NCI-H1105 (cell line): ENCODE measurements at places on chromosomes 5 and 9.
A peak's percentile ranks its signal among the peaks of the same experiment; 100 is the strongest.

DNA sequence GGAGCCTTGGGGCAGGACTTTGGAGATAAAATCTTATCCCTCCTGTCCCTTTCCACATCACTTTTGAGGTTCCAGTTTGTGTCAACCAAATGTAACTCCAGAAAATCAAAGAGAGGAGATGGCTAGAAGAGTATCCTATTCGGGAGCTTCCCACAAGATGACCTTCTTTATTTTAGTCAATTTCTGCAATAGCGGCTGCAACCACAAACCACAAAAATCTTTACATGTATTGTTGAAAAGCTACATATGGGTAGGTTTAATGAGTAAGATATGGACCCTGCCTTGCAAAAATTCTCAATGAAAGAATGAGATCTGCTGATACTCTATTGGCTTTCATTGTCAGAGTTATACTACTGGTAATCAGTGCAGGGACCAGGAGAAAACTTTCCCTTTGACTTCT is 92.2 kb upstream of the MAMDC2 start:
- DNase-seq, result no peak

GRCh38 chr9:20244271-20244670 is 378.0 kb downstream of the MLLT3 start:
- DNase-seq, result no peak

GRCh38 chr9:20570756-20571155 is 51.5 kb downstream of the MLLT3 start:
- DNase-seq, result no peak

- peak; percentile 91 for DNase-seq
These were observed 281.0 kb downstream of the RASEF start for GRCh38 chr9:82781921-82782392.

GRCh38 chr9:14216612-14217194 is 97.2 kb downstream of the NFIB start:
- no peak for DNase-seq

DNA sequence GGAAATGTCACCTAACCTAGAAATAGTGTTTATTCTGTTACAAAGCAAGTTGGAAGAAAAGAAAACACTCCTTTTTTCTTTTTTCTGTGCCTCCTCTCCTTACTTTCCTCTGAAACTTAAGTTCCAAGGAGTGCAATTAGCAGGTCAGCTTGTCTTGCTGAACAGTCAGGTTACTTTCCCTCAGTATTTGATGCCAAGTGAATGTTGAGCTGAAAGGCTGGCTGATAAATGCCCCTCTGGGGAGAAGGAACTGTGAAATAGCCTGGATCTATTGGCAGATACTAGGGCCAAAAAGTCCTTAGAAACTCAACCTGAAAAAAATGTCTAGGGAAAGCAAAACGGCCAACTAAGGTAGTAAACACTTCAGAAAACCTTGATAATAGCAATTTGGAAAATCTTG is 43.6 kb downstream of the GRIA1 start:
- no peak for DNase-seq

DNA sequence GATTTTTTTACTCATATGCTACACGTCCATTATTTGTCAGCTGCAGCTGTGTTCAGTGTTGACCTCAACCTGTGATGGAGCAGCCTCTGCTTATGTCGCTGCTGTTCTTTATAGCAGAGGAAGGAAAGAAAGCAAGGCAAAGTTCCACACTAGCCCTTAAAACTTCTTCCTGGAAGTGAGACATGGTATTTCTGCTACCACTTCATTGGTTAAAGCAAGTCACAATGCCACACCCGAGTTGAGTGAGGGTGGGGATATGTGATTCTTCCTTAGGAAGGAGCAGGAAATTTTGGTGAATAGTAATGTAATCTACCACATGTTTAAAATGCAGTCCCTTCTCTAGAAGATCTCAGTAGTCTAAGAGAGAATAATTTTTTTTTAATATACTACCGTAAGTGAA is 224.8 kb upstream of the DMRT1 start:
- DNase-seq, result no peak

DNA sequence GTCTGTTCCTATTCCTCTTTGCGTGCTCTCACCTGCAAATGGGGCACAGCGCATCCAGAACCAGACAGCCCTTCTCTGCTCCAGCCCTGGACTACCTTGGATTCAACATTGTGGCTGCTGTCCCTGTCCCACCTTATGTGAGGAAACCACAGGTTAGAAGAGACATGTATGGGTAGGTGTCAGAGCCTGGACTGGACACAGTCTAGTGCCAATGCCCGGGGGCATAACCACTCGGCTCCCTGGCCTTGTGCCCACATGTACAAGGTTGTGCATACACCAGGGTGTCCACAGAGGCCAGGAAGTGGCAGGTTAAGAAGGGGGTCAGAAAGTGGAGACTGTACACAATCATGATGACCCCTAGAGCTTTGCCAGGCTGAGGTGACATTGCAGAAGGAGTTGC is 22.1 kb upstream of the BRD3 start:
- DNase-seq, result no peak

- peak; percentile 68 for DNase-seq
These were observed 281.3 kb downstream of the ARHGAP26 start for GRCh38 chr5:143051244-143052058.

DNA sequence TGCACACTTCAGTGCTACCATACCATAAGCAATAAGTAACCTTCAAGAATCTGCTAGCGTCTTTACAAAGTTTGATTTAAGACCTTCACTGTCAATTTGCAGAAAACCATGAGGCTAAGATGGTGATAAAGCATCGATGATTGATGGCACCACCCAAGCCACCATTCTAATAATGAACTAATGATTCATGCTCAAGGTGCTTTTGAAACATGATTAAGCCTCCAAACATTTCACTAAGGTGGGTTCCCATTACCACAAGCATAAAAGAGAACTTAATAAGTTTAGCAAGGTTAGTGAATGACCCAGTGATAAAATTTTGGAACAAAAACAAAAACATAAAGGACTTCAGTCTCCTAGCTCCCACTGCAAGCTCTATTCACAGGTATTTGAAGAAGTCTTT is 214.7 kb downstream of the FBXL17 start:
- DNase-seq, result no peak

DNA sequence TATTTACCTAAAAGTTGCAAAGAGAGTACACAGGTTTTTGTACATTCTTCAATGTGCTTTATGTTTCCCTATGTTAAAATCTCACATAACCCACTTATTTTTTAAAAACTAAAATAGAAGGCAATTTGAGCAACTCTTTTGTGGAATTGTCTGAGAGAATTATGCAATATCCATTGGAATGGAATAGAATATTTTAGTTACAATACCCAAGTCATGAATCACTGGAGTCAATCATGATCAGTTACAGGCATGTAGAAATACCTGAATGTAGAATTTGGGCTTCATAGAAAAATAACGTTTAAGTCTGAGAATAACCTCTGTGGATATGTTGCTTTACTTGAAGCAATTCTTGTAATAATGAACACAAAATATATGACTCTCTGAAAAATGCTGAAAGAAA is 143.3 kb downstream of the FGF10 start:
- no peak for DNase-seq

DNA sequence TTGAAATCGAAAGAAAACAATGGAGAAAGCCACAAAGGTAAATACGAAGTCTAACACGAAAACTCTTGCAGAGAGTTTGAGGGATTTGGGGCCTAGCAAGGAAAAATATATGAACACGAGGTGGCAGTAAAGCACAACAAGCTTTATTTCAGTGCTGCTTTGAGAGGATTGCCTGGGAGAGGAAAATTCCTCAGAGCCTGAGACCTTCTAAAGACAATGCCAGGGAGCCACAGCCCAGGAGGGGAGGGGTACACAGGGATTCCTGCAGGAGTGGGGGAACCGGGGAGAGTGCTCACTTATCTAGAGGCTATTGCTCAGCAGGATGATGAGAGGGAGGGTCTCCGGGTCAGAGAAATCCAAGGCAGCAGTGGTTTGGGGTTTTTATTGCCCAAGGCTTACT is 134.9 kb upstream of the ADCY2 start:
- DNase-seq, result no peak

- no peak for DNase-seq
These were observed 85.7 kb downstream of the LMX1B start for GRCh38 chr9:126699401-126699881.

- DNase-seq, result no peak
These were observed 408.9 kb upstream of the MPDZ start for GRCh38 chr9:13688223-13688989.

- DNase-seq, result no peak
These were observed 2.7 kb downstream of the IL31RA start for GRCh38 chr5:55853818-55854217.

GRCh38 chr9:90948156-90948555 is 146.5 kb downstream of the SYK start:
- DNase-seq, result no peak

DNA sequence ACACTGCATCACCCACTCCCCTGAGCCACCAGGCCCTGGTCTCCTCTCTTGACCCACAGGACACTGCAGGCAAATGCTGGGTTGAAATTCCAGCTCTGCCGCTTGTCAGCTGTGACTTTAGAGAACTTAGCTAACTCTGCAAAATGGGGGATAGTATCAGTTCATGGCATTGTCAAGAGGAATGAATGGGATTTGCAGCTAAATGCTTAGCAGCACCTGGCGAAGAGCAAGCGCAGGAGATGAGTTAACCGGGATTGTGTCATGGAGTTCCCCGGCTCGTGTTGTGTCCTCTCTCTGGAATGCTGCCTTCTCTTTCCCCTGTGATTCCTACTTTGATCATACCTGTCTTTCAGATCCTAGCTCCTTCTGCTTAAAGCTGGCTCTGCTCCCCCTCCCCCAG is 67.1 kb downstream of the DAB2IP start:
- DNase-seq, result no peak

DNA sequence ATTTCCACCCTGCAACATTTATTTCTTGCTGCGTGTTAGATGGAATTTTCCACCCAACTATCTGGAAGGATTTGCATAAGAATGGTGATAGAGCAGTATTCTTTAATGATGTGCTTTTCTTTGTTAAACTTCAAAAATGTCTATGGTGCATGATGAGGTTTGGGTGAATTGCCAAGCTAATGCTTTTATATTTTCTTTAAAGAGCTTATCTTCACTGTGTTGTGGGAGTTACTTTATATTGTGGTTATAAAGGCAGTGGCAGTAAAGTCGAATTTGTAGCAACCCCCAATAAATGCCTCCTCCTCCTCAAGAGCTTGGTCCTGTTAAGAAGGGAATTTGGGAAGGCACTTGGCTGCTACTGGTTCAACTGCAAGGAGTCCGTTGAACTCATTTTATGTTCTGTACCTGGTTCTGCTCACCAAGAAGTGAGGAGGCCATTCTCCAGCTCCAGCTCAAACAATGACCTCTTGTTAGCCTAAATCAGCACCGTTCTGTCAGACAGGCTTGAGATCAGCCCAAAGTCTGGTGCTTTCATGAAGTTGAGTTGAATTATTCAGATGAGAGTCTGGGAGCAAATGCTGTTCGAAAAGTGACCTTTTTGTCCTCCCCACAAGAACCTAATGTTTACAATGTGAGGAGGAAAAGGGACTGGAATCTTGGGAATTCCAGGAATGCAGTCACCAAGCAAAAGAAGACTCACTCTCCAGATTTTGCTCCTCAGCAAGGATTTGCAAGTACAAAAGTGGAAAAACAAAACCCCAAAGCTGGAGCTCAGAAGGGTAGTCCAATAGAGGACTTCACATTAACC is 217.0 kb downstream of the TMEM38B start:
- no peak for DNase-seq

GRCh38 chr9:14314424-14314928 is 535 bp upstream of the NFIB start:
- peak; percentile 89 for DNase-seq

DNA sequence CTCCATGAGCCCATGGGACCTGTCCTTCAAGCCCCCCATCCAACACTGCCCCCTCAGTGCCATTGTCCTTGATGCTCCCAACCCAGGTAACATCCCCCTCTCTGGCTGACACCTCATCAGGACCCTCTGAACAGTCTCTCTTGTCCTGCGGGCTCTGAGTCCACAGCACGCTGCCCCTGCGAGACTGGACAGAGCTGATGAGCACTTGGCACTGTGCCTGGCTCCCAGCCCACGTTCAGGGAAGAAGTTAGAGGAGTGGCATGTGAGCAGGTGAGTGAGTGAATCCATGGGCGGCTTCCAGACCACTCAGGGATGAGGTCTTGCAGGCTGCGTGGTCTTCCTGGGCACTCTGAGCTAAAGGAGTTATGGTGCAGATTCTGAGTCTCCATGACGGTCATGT is 70.7 kb downstream of the PAX5 start:
- no peak for DNase-seq

DNA sequence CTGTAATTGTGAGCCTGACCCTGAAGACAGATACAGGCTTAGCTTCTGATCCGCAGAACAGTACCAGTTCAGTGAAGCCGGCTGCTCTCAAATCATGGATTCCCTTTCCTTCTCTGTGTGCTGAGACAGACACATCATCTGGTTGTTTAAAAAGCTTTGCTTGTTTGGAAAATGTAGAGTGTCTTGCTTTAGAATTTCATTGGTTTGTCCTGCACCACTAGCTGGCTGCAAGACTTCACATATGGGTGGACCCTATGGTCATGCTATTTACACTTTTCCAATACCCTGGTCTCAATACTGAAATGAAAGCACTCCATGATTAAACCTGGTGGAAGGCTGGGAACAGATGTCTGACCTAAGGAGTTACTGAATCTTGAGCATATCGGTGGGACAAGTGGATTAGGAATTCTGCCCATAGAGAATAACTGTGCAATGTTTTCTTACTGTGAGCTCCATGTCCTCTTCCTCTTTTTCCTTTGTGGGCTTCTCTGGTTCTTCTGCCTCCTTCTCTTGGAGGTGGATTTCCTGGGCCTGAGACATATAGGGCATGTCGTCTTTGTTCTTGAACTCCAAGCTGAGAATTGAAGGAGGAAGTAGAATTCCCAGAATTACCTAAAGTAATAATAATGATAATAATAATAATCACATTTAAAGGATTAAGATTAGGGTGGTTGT is 201.1 kb upstream of the KLF9 start:
- no peak for DNase-seq

- no peak for DNase-seq
These were observed 395.2 kb upstream of the TNC start for GRCh38 chr9:115513148-115513547.

- no peak for DNase-seq
These were observed 8.4 kb downstream of the BRD3OS start for GRCh38 chr9:134033516-134034214.

DNA sequence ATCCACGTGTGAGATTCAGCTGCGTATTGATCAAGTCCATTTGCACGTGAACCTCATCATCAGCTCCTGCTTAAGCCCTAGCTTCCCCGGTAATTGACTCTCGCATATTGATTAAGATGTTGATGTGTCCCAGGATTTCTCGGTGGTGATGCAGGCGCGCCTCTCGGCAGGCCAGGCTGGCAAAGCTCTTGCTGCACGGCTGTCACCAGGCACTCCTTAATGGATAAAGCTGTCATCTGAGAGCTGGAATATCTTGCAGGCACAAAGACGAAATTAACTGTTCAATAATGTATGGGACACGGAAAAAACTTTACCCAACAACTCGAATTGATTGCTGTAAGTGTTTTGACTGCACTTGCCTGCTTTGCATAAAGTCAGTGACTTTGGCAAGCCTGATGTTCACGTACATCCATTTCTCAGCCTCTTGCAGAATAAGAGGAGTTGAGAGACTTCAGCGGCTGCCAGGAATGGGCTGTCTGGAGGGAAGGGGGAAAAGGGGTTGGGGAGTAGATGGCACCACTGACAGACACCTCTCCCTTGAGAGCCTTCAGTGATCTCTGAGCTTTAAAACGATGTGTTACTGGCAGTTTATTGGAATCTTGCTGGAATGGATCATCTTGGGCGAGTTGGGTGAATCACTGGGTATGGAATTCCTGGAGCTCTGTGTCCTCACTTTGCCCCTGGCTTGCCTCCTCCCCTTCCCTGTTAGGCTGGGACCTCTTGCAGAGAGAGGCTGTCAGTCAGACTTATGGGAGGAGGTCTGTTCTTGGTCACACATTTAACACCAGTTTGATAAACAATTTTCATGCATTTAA is 650.3 kb downstream of the CCDC171 start:
- no peak for DNase-seq
